RKO (cell line): ENCODE measurements at places on chromosomes 2 and 18.

GRCh38 chr2:147051814-147052213, 793.0 kb upstream of the ACVR2A start:
- DNase-seq, result no peak

- DNase-seq, result no peak
Observed at GRCh38 chr2:153871231-153872221, at the start of gene GALNT13. Gene GALNT13, plus strand, starts transcription at chr2:153871922.

DNA sequence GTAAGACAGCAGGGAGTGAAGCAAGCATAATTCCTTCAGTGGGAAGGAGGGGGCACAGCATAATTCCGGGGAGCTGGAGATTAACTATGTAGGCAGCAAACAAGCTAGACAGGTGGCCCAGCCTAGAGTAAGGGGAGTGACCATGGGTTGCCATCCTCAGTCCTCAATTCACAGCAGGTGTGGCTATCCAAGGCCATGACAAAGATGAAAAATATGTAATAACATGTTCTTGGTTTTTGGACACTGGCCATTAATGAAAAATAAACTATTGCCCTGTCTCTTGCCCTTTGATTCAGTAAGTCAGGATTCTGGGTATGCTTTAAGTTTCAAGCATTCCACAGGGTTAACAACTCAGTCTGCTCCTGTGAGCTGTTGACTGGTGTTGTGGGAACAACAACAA, 65.0 kb downstream of the CYP1B1 start:
- no peak for DNase-seq

GRCh38 chr2:181408861-181409260, 48.3 kb upstream of the ITGA4 start:
- no peak for DNase-seq

DNA sequence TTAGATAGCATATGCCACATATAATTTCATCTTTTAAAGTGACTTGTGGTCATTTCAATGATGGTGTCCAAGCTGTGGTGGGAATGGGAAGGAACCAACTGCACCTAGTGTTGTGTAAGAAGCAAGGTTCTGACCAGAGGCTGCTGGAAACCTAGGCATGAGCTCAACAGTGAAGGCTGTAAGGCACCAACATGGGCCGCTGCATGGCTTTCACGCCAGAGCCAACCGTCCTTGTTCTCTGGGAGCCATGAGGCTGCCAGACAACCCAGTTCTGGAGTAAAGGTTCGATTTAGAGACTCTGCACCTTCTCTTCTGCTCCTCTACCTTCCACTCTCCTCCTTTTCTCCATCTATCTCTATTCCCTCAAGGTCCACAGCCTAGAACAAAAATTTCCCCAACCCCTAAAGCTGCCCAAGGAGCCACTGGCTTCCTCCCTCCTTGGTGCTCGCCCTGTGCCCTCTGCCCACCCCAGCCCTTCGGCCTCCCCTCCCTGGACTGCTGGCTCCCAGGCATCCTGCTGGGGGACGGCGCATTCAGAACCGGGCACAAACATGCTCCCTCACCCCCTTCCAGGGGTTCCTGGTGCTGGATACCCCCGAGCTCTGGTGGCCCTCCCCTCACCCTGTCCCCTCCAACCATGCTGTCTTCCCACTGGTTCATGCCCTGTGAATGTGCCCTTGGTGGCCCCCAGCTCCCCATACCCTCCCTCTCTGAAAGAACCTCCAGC, 305.1 kb downstream of the CELF4 start:
- DNase-seq, result no peak

- DNase-seq, result no peak
Observed at GRCh38 chr2:179692043-179692442, 169.4 kb downstream of the ZNF385B start.

- DNase-seq, result no peak
Observed at GRCh38 chr18:69143084-69143483, 257.6 kb upstream of the DOK6 start.

GRCh38 chr2:241351640-241352031, 4.4 kb upstream of the FARP2 start:
- DNase-seq, result no peak

DNA sequence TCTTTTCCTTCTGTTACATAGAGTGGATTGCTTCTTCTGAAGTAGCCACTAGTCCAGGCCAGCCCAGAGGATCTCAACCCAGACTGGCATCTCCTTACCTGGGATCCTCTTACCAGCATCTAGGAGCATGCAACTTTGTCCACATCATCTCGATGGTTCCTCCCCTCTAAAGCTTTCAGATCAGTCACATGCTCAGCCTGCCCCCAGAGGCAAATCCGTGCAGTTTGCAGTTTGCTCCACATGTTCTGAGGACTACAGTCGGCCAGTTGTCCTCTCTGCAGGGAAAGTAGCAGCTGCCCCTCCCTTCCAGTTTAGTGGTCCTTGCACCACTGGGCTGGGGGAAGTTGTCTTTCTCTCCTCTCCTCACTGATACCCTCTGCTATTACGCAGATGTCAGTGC, 259.8 kb upstream of the APCDD1 start:
- DNase-seq, result no peak

GRCh38 chr2:205848601-205849000, 166.3 kb downstream of the NRP2 start:
- DNase-seq, result no peak

GRCh38 chr2:240595381-240596079, 9.0 kb downstream of the CAPN10 start:
- DNase-seq, result no peak

DNA sequence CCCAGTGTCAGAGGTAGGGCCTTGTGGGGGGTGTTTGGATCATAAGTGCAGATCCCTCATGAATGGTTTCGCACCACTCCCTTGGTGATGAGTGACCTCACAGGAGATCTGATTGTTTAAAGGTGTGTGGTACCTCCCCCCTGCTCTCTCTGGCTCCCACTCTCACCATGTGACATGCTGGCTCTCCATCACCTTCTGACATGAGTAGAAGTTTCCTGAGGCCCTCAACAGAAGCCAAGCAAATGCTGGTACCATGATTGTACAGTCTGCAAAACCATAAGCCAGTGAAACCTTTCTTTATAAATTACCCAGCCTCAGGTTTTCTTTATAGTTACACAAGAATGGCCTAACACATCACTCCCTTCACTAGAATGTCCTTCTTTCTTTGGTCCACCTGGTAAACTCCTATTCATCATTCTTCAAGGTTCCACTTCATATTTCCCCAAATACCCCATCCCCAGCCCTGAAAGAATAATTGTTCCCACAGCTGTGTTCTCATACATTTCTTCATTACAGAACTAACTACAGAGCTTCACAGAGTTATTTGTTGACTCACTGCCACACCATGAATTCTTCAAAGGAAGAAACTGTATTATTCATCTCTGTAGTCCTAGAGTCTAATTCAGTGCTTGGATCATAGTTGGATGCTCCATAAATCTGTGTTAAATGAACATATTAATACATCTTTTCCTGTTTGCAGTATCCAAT, 81.2 kb upstream of the STK17B start:
- DNase-seq, result no peak

DNA sequence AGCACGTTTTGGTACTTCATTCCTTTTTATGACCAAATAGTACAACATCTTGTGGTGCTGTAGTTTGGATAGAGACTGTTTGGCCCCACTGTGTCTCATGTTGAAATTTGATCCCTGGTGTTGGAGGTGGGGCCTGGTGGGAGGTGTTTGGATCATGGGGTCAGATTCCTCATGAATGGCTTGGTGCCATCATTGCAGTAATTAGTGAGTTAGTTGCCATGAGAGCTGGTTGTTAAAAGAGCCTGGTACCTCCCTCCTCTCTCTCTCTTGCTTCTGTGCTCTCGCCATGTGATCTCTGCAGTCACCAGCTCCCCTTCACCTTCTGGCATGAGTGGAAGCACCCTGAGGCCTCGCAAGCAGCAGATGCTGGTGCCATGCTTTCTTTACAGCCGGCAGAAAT, 50.9 kb downstream of the NCAPH start:
- DNase-seq, result peak; percentile 41

DNA sequence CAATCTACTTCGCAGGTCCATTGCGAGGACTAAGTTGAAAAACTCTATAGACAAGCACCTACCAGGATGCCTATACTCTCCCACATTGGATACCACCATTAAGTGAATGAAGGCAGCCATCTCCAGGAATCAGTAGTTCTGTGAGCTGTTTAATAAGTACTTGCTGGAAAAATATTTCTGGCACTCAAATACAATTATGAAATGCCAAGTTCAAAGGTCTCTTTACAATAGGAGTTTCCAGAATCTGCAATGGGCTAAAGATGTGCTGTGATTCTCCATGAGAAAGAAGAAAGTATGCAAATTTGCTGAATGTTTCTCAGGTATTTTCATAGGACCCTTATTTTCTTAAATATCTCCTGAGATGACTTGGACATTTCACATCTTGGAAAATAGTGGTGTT, 103.0 kb downstream of the AP1S3 start:
- DNase-seq, result no peak

- no peak for DNase-seq
Observed at GRCh38 chr2:160375037-160375436, 118.6 kb downstream of the RBMS1 start.

DNA sequence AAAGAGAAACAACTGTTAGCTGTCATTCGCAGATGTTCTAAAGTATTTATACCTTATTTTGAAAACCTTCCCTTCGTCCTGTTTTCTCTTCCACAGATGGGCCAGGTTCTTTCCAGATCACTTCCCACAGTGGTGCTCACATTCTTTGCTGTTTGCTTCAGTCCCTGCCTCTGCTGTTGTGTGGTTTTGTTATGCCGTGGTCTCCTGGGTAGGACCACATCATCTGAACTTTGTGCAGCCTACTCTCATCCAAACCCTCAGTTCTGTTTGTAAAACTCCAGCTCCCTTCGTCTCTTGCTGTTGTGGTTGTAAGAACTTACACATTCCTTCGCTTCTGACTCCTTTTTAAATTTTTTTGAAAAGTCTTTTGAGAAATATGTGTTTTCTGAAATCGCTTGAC, 38.1 kb downstream of the ZNF236 start:
- DNase-seq, result no peak

DNA sequence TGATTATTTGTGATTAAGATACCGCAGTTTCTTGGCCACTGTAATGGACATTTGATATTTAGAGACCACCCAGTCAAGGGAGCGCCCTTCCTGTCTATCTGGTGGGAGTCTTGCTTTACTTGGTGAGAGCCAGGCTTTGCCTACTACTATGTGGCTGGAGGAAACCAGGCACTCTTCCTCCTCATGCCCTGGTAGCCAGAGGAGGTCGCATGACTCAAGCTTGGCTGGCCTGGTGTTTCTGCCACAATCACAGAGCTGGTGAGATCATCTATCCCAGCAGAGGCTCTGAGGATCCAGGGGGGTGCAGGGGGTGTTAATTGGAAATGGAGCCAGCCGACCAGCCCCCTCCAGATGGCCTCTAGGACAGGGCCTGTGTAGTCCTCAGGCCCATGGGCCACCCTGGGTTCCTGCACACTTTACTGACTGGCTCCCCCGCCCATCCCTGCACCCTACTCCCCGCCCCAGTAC, 46.8 kb upstream of the BIN1 start:
- DNase-seq, result peak; percentile 36

DNA sequence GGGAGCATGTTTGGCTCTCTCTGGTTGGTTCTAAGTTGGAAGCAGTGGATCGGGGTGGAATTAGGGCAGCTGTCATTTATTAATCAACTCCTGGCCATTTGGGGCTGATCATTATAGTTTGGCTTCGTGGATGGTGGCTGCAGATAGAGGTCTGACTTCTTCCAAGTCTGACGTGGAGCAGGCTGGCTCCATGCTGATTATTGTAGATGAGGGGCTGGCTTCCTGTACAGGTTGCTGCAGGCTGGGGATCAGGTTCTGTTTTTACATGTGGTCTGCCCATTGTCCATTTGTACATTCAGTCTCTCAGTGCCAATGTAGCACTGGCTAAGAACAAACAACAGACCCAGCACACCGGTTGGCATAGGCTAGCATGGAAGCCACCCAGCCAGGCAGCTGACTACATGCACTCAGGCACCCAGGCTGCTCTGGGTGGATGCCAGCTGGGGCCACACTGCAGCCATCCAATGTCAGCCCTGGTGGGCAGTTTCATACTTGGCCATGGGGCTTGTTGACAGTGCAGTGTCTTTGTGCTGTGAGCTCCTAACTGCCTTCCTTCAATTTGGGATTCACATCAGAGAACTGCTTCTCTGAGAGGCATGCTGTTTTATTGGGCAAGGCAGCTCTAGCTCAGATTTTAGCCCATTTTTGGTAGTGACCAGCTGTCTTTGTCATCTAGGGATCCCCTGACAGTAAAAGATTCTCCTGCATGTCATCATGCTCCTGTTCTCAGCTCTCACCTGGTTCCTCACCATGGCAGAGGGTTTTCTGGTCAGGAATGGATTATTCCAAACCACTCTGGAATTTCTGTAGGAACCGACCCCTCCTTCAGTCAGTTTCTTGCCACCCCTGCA, 25.4 kb downstream of the NPAS2 start:
- DNase-seq, result no peak

- DNase-seq, result no peak
Observed at GRCh38 chr18:50937183-50937582, 30.7 kb upstream of the ELAC1 start.

- no peak for DNase-seq
Observed at GRCh38 chr2:107137706-107138105, 251.7 kb upstream of the ST6GAL2 start.

GRCh38 chr18:61159246-61159645, 174.0 kb upstream of the CDH20 start:
- DNase-seq, result no peak

DNA sequence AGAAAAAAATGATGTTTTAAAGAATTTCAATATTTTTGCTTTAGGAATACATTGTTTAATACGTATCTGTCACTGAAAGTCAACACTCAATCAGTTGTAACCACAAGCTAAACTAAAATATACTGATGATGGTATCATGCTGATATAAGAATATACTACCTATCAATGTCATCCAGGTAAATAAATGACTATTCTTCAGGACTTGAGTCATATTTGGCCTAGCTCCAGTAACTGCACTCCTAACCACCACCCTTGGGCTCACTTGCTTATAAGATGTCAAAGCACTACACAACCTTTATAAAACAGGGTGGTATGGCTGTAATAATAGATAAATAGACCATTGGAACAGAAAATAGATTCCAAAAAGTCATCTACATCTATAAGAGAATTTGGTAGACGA, 48.8 kb downstream of the RND3 start:
- DNase-seq, result no peak

GRCh38 chr2:159379181-159379580, 92.7 kb upstream of the WDSUB1 start:
- no peak for DNase-seq

- peak; percentile 25 for DNase-seq
Observed at GRCh38 chr2:58515827-58516573, 274.9 kb upstream of the FANCL start.

DNA sequence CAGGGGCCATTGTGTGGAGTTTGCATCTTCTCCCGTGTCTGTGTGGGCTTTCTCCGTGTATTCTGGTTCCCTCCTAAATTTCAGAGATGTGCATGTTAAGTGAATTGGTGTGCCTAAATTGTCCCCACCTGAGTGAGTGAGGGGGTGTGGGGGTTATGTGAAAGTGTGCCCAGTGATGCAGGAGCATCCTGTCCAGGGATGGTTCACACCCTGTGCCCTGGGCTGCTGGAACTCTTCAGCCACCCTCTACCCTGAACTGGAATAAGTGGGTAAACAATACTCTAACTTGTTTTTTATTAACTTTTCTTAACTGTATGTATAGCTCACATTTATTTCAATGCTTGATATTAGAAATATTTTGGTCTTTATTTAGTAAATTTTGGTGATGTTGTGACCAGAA, 56.0 kb downstream of the UBE2E3 start:
- no peak for DNase-seq
